NCI-H2107 (cell line): ENCODE measurements at places on chromosomes 2 and 18.
A peak's percentile ranks its signal among the peaks of the same experiment; 100 is the strongest.

GRCh38 chr2:183592271-183592670 lies 468.0 kb downstream of the NUP35 start:
- no peak for DNase-seq

DNA sequence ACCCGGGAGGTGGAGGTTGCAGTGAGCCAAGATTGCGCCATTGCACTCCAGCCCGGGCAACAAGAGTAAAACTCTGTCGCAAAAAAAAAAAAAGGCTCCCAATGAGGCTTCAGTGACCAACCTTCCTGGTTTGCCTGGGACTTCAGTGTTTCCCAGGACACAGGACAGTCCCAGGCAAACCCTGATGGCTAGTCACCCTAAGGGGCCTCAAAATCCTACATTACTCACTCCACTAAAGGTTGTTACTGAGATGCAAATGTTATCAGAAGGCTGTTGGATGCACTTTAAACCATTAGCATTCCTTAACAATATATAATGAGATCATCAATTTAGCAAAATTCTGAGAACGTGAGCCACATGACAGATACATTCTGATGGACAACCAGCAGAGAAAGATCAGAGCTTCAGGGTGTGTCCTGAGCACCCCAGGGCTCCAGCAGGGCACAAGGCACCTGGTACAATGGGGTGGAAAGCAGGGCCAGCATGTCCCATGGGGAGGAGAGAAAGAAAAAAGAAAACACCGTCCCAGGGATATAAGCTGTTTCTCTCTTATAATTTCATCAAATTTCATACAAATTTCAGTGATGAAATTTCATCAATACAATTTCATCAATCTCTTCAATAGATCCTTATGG lies 118.1 kb upstream of the ARL5A start:
- DNase-seq, result no peak

DNA sequence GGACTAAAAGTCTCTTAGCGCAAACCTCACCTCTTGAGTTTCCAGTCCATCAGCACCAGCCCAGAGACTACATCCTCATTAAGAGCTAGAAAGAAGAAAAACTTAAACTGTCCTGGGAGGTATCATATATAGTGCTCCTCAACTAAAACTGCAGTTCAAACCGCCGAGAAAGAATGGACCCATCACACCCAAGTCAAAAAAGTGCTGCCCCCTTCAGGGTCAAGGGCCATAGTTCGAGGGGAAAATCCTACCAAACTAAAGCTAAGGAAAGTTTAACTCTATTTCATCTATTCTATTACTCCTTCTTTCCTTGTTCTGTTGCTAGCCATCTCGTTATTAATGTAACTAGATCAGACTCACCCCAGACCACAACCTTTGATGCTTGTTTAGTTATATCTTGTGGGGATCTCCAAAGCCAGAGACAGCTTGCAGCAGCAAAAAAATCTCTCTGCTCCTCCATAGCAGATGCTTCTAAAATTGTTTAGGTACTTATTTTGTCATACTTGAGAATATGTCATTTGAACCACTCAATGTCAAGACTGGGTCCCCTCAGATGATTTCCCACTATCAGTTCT lies 134.5 kb upstream of the RMP24 start:
- no peak for DNase-seq

GRCh38 chr2:136384531-136385303 lies 266.8 kb upstream of the CXCR4 start:
- DNase-seq, result peak; percentile 43

- DNase-seq, result no peak
Measured at GRCh38 chr2:157470321-157470720, 26.4 kb upstream of the CYTIP start.

GRCh38 chr2:120344976-120345581 lies 857 bp upstream of the INHBB start:
- DNase-seq, result no peak

DNA sequence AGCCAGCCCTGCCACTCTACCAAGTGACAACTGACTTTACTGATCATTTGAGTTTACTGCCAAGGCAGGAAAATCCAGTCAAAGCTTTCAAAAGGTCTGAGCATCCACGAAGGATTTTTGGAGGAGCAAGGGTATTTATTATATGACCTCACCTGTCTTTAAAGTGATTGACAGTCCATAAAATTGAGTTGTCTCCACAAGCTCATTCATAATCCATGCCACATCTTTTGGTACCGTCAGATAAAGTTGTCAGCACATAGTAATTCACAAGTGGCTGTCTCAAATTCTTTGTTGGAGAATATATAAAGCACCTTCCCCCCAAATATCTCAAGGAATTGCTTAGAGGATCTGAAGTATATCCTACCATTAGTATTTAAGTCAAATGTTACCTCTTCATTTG lies 240.5 kb downstream of the METTL4 start:
- no peak for DNase-seq

- no peak for DNase-seq
Measured at GRCh38 chr2:37610638-37611289, 60.7 kb downstream of the CDC42EP3 start.

DNA sequence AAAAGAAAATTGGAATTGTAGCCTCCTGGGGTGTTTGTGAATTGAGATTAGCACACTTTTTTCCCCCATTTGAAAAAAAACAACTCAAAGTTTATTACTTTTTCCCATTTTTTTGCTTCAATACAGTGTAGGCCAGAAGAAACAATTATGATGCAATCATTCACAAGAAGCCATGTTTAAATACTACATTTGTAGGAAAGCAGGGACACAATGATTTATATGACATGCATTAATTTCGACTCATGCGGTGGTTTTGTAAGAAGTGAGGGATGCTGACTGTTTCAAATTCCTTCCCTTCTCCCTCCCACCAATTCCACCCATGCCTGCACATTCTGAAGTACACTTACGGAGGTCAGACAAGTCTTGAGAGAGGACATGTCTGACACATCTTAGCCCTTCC lies 774.2 kb upstream of the FSHR start:
- no peak for DNase-seq

GRCh38 chr2:12613137-12613835 lies 103.5 kb upstream of the TRIB2 start:
- no peak for DNase-seq

DNA sequence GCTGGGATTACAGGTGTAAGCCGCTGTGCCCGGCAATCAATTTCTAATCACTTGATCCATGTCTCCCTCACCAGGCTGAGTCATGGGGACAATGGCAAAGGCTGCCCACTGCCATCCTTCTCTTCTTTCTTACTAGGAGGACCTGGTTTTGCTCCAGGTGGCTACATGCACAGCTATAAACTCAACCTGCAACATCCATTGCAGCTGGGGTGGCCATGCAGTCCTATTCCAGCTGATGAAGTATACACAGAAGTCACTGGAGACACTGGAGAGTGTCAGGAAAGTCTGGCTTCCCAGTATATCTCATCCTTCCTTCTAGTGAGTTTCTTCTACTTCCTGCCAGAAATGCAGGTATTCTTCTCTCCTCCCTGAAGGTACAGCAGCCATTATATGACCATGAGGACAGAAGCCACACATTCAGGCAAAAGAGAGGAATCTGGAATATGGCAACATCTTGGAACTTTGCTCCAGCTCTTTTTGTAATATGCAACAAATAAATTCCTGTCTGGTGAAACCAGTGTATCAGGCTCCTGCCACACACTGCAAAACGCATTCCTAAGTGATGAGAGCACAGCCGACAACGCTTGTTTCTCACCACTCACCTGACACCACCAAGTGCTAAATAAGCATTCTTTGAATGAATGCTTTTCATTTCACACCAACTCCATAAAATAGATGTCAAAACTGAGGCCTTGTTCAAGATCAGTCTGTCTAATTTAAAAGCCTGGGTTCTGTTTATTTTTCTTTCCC lies 32.3 kb downstream of the SCTR start:
- DNase-seq, result no peak

DNA sequence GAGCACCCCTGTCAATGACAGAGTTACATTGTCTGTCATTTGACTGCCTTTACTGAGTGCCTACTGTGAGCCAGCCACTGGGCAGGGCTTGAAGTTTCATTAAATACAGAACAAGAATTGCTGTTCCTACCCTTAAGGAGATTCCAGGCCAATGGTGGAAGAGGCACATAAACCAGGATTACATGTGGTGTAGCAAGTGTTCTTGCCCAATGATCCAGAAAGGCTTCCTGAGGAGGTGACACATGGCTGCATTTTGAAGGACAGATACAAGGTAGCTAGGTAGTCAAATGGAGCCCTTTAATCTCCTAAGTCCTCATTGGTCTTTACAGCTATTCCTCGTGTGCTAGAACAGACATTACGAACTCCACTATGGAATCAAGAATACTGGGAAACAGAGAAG lies 312.7 kb downstream of the ETAA1 start:
- no peak for DNase-seq

- no peak for DNase-seq
Measured at GRCh38 chr18:33836564-33836963, 258.5 kb downstream of the ASXL3 start.

DNA sequence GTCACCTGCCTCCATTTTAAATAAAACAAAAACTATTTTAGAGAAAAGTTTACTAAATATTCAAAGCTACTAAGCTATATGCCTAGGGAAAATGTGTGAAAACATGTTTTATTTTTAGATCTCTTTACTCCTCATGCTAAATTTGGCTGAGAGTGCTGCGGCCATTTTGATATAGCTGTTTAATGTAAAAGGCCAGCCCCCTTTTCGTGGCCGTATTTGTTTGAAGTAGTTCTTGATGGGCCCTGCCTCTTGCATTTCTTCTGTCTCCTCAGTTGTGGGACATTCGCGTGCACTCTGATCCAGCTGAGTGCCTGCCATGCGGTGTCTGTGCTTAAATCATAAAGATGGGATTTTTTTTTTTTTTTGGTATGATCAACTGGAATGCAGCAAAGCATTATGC lies 64.0 kb downstream of the ZNF407 start:
- no peak for DNase-seq

GRCh38 chr18:63850020-63850419 lies 37.5 kb upstream of the SERPINB2 start:
- no peak for DNase-seq

- no peak for DNase-seq
Measured at GRCh38 chr2:176449852-176450251, 180.6 kb downstream of the MTX2 start.

- DNase-seq, result no peak
Measured at GRCh38 chr2:43939695-43940256, 56.0 kb downstream of the LRPPRC start.

GRCh38 chr2:234548695-234549420 lies 52.0 kb upstream of the ARL4C start:
- DNase-seq, result no peak

GRCh38 chr2:74554820-74555531 lies 456 bp downstream of the DOK1 start:
- no peak for DNase-seq

DNA sequence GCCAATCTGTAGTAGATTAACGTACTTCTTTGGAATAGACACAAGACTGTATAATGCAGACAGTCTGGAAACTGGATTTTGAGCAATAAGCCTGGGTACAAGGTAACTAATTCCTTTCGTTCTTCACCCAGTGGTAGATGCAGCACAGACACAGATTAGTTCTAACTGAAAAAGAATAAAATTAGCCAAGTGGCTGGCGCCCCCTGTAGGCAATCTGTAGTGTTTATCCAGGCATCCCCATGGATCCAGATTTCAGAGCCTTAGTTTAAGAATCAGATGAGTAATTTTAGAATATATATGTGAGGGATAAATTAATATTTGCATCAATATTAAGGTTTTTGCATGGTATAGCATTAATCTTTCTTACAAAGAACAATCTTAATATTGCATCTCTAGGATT lies 563.9 kb downstream of the DCC start:
- DNase-seq, result no peak

DNA sequence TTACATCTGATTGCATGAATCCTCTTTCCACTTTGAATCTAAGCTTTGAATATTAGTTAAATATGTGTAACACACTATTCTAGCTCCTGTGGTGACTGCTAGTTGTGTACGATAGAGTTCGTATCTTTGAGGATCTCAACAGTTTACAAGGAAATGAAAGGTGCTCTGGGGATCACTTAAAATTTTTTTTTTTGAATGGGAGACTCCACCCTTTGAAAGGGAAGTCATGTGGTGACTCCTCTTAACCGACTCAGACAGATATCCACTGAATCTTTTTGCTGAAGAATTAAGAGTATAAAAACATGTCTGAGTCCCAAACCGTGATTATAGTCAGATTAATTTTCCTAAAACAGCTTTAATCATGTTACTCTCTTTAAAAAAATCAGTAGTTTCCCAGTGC lies 4.0 kb downstream of the CLIP4 start:
- no peak for DNase-seq

- no peak for DNase-seq
Measured at GRCh38 chr18:34153711-34154110, 71.0 kb downstream of the NOL4 start.

DNA sequence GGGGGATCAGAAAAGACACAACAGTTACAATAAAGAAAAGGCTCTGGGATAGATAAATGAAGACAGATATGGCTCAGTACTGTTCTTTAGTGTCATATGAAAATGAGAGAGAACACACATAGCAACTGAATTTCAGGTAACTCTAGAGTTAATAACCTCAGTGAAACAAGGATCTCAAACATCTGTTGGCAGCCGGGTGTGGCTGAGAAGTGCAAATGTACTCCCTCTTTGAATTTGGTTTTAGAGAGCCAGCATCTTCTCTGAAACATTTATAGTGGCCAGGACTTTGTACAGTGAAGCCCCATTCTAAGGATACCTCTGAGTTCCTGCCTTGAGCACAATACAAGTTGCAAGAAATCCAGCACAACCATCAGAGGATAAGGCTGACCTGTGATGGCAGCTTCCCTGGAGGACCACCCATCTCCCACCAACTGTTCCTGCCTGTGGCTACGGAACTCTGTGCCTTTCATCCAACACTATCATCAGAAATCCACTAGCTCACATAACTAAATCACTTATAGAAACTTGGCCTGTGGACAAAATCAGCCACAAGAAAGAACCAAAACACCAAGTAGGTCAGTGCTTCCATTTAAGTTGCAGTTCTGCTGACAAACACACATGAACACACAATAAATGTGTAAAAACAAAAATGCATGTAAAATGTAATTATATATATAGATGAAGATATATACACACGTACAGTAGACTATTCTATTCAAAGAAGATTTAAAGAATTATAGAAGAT lies 37.3 kb upstream of the PEX13 start:
- DNase-seq, result no peak

DNA sequence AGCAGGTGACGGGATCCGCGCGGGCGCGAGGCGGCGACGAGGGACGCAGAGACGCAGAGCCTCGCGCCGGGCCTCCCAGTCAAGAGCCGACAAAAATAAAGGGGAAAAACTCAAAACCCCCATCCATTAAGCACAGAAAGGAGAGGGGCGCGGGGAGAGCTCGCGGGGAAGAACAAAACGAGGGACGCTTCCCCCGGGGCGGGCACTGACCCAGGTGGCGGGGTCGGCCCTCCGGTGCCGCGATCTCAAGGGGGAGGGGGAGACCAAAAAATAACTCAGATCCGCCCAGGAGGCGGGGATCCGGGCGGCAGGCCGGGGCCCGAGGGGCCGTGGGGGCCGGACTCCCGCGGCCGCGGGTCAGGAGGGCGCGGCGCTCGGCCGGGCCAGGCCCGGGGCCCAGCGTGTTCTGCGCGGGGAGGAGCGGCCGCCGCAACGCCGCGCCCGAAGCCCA lies 597 bp downstream of the RNF103 start:
- no peak for DNase-seq
